ENCODE measurements at places on chromosomes 2 and 18.
A peak's percentile ranks its signal among the peaks of the same experiment; 100 is the strongest.

GRCh38 chr18:49123431-49123830 is 172.7 kb upstream of the SMAD7 start:
- no peak for DNase-seq

DNA sequence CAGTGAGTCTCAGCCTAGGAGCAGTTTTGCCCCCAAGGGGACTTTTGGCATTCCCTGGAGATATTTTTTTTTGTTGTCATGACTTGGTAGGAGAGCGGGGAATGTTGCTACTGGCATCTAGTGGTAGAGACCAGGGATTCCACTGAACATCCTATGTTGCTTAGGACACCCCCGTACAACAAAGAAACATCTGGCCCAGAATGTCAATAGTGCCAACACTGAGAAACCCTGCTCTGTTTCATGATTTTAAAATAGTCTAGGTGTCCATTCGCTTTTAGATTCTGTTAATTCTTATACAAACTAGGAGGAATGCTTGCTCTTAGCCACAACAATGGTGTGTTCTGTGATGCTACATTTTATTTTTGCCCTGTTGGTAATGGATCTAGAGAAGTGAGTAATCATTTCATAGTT is 225.8 kb upstream of the SIX3 start:
- no peak for DNase-seq

- no peak for DNase-seq
Measured at GRCh38 chr2:137420744-137421143, 543.5 kb upstream of the HNMT start.

GRCh38 chr2:229339618-229340017 is 68.5 kb upstream of the PID1 start:
- no peak for DNase-seq

GRCh38 chr2:72128059-72128842 is 19.4 kb downstream of the CYP26B1 start:
- no peak for DNase-seq

- no peak for DNase-seq
Measured at GRCh38 chr2:168851674-168852320, 38.4 kb downstream of the SPC25 start.

GRCh38 chr2:28516950-28517349 is 21.1 kb downstream of the PLB1 start:
- no peak for DNase-seq

DNA sequence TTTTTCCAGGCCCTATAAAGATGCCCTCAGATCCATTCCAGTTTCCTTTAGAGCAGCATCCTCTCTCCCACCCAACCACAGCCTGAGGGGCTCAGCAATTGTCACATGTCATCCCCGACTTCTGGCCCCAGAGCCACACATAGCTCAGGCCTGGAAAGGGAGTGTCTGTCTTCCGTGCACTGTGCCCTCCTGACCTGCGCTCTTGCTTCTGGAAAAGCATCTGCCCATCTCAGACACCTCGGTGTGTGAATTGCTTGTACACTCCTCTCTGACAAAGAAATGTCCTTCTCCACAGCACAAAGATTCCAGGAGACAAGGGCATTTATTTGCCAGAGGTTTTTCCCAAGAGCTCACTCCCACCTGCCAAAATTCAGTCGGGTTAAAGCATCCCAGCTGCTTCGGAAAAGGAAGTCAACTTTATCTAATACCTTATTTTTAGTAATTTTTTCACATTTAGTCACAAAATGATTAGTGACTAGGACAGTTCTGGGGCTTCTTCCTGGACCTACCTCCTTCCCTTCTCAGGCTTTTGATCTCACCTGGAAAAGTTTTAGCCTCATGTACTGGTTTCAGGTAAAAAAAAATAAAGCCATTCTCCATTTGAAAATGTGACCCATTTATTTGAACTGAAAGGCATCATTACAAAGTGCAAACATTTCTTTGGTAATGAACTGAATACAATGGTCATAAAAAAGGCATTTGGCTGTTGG is 112.9 kb downstream of the PXDN start:
- DNase-seq = no peak

GRCh38 chr18:79498662-79499061 is 102.9 kb downstream of the NFATC1 start:
- no peak for DNase-seq

DNA sequence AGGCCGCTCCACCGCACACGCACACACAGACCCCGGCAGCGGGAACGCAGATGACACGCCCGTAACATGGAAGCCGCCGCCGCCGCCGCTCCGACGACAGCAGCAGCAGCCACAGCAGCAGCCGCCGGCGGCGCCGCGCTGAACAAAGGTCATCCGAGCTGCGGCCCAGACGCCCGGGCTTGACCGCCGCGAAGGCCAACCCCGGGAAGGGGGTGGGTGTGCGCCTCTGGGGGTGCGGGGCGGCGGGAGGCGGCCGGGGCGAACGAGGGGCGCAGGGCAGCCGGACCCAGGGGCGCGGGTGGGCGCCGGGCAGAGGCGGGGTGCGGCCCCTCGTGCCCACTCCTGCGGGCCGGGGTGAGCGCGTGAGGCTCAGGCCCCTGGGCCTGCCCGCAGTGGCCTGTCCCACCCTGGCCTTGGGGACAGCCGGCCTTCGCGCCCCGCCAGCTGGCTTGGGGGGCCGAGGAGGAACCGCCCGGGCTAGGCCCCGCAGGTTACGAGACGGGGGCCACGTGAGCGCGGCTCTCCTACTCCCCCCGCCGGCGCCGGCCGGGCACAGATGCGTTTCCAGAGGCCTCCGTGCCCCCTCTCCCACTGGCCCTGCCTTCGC is 1.0 kb upstream of the ZNF532 start:
- peak; percentile 6 for DNase-seq

GRCh38 chr2:169397697-169398096 is 35.4 kb upstream of the LRP2 start:
- DNase-seq = no peak

DNA sequence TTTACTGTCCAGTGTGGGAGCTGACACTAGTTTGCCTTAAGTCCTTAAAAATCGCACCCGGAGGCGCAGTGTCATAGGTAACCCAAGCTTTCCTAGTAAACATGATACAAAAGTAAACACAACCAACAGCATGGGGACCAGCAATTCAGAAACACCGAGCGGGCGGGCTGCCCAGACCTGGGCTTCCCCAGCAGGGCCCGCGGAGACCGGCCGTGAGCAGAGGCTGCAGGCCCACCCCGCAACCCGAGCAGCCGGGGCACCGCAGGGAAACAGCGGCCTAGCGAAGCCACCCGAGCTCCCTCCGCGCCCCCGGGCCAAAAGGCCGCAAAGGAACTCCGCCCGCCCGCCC is 296 bp downstream of the TTC21B start:
- no peak for DNase-seq

DNA sequence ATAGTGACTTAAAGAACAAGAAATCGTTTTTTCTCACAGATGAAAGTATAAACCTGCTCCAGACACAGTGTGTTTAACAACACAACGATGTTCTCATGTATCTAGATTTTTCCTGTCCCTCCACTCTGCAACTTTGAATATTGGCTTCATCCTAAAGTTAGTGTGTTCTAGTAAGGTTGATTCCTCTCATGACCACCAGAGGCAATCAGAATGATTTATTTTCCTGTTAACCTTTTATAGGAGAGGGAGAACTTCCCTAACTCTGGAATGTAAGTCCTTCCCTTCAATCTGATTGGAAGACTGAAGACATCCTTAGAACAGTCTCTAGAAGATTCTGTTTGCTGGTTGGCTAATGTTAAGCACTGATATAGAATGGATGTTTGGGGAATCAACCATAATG is 41.0 kb upstream of the TAF4B start:
- no peak for DNase-seq

DNA sequence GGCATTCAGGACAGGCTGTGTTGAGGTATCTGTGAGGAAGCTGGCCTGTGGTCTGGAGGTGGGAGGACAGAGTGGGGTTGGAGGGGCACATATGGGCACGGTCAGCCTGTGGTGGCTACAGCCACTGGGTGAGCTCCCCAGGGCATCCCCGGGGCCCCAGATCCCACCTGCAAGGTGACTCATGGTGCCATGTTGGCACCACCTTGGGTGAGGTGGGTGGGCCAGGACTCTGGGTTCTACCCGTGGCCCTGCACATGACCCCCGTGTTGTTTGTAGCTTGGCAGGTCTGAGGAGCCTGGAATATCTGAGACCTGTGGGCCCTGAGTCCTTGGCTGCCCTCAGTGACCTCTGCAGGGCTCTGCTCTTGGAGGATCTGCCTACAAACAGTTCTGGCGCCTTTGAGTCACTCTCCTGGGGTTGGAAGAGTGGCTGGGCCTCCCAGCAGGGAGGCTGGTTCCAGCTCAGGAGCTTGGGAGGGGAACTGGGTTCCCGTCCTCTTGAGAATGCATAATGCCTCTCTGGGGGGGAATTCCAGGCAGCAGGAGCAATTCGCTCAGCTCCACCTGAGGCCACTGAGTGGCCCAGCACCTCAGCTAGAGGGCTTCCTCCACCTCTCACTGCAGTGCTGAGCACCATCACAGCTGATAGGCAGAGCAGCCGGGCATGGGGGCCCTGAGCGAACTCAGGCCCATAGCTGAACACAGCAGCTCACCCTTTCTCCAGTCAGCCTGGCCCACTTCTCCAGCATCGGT is 105.1 kb downstream of the DYSF start:
- no peak for DNase-seq

- no peak for DNase-seq
Measured at GRCh38 chr18:5892823-5893431, 2.4 kb downstream of the TMEM200C start.

- no peak for DNase-seq
Measured at GRCh38 chr2:240818293-240819125, 1.5 kb downstream of the KIF1A start.

GRCh38 chr2:77590298-77590917 is 68.2 kb upstream of the LRRTM4 start:
- DNase-seq = no peak

DNA sequence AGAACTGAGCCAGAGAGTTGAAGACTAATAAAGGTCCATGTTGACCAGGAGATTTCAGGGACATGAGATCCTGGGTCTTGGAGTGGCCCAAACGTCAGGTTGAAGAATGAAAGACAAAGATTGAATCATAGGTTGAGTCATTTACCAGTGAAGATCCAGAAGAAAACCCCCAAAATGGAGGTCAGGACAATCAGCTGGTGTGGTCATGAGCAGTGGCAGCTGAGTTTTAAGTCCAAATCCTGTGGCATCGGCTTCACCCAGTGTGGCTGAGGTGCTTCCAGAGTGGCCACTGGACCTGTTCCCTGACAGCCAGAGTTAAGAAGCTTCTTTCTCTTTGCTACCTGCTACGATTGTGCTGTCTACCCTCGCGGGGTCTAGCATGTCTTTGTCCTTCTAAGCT is 234.0 kb downstream of the BCL2 start:
- no peak for DNase-seq

- no peak for DNase-seq
Measured at GRCh38 chr18:69985239-69985638, 37.6 kb upstream of the CD226 start.

DNA sequence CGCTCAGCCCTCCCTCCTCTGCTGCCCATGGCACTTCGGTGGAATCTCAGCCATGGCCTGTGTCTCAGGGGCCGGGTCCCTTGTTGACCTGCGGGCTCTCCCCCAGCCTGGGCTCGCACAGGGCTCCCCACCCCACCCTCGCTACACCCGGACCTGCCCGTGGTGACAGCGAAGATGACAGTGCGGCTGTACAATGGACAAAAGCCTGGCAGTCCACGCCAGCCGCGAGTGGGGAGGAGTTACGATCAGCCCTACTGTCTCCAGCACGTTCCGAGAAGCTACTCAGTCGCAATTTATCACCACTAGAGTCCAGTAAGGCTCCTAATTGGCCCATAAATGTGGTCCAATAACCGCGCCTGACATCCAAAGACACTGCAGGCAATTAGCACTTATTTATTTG is 31.6 kb downstream of the GBX2 start:
- DNase-seq = no peak

DNA sequence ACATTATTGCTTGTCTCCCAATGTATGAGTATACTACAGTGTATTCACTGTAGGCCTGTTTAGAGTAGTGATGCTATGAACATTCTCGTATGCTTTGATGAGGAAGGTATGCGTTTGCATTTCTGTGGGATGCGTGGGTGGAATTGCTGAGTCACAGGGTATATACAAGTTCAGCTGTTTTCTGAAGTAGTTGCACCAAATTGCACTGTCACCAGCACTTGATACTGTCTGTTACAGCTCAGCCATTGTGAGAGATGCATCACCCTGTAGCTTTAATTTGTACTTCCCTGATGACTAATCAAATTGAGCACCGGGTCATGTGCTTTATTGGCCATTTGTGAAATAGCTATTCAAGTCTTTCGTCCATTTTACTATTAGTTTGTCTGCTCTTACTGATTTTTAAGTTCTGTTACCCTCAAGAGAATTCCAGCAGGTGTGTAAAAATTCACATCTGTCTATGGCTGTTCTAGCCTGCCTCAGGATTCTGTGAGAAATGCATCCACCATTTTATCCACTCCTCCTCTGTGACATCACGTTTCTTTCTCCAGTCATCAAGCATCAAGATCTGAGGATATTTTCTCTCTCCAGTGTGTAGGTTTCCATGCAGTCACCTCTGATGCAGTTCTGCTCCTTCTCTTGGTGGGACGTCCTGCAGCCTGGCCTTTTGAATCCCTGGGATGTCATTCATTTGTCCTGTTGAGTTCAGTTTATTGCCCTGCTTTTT is 72.5 kb downstream of the DGKD start:
- DNase-seq = peak; percentile 37

- DNase-seq = no peak
Measured at GRCh38 chr2:16068552-16068940, 128.2 kb downstream of the MYCN start.

GRCh38 chr2:203646266-203646864 is 60.1 kb upstream of the CD28 start:
- DNase-seq = no peak

GRCh38 chr2:16649353-16650286 is 16.0 kb downstream of the CYRIA start:
- no peak for DNase-seq

- no peak for DNase-seq
Measured at GRCh38 chr2:240431271-240431660, 4.2 kb upstream of the GPC1 start.

DNA sequence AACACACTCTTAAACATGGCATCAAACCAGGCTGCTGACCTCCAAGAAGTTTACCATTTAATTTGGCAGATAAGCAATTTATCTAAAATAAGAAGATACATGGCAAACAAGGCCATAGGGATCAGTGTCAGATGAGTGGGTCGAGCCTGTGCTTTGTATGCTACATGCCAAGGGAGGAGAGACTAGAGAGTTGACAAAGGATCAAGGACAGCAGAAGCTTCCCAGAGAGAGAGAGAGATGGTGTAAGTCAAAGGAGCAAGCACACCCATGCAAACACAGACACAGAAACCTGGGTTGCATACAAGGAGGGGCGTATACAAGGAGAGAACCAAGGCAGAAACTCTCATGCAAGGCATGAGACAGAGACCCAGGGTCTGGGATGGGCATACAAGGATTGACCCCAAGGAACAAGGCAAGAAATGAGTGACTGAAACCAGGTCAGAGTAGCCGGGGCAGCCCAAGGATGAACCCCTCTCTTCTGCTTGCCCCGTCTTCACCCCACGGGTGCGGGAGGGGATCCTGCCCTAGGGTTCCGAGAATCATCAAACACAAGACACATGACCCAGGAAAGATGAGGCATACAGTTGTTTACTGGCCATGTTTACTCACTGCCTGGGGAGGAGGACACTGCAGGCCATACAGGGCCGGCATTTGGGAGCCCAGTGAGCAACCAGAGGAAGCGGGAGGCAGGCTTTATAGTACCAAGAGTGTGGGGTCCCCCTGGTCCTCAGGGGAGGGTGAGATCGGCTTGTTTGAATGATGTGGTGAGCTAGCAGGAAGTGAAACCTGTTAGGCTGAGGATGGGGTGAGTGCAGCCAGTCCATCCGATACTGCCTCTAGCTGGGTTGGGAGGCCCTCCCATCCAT is 529.2 kb upstream of the ID2 start:
- DNase-seq = no peak
